ENCODE measurements at places on chromosomes 11 and 22. TPM values are rescaled to one million over a fixed set of nuclear protein-coding genes. Genes with fewer than 3 reads are reported as not detected.
A peak's percentile ranks its signal among the peaks of the same experiment; 100 is the strongest.

DNA sequence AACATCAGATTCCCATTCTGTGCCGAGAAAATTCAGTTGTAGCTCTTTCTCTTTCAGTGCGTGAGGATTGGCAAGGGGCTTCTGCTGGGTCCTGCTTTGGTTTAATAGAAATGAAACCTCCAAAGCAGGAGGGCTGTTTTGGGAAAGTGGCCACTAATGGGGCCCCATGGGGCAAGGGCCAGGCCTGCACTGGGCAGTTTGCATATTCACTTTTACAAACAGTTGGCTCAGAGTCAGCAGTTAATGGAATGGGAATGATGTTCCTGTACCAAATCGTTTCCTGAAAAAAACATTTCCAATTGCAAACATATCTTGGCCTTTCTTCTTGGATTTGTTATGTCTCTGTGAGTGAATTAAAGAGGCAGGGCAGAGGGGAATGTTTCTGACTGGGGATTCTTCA, 92.1 kb downstream of the PARVA start:
- no peak overlapping the region for H3K27ac ChIP-seq
- no peak overlapping the region for H3K4me3 ChIP-seq
- peaks cover 23% of the 10 kb centered on the region for H3K4me1 ChIP-seq

DNA sequence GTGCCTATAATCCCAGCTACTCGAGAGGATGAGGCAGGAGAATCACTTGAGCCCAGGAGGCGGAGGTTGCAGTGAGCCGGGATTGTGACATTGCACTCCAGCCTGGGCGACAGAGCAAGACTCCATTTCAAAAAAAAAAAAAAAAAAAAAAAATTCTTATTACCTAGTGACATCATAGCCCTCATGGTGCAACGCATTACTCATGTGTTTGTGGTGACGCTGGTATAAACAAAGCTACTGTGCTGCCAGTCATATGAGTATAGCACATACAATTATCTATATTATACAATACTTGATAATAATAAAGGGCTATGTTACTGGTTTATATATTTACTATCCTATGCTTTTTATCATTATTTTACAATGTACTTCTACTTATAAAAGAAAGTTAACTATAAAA, 41.2 kb downstream of the OR2AT4 start:
- no peaks in the 10 kb centered on the region for H3K36me3 ChIP-seq
- no peaks in the 10 kb centered on the region for H3K4me1 ChIP-seq
- H3K4me3 ChIP-seq = no peak overlapping the region
- H3K27ac ChIP-seq = no peak overlapping the region

- peak; percentile 6 for DNase-seq
- H3K4me1 ChIP-seq = no peaks in the 10 kb centered on the region
- no peak overlapping the region for H3K27ac ChIP-seq
- no peaks in the 10 kb centered on the region for H3K27me3 ChIP-seq
- no peaks in the 10 kb centered on the region for H3K36me3 ChIP-seq
- H3K4me3 ChIP-seq = no peak overlapping the region
Observed at GRCh38 chr11:89203814-89204213, 26.1 kb downstream of the TYR start.

DNA sequence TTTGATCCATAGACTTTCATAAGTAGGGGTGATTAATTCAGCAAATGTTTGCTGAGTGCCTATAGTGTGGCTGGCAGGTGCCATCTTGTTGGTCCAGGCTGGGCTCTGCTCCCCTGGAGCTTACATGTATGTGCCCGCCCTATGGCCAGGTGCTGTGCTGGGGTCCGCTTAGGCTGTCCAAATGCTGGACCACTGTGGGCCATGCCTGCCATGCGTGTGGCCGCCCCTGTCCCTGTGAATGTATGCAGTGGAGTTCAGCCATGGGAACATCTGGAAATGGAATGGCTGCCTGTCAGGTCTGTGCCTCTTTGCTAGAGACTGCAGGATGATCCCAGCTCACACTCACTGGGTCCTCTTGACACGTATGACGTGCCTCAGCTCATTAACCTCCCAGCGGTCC, 594.6 kb downstream of the TBC1D22A start:
- H3K4me1 ChIP-seq = no peaks in the 10 kb centered on the region
- H3K4me3 ChIP-seq = no peak overlapping the region
- no peaks in the 10 kb centered on the region for H3K36me3 ChIP-seq
- DNase-seq = no peak
- H3K27ac ChIP-seq = no peak overlapping the region

GRCh38 chr22:50733521-50734342, 4.3 kb upstream of the ACR start:
- peak; percentile 17 for DNase-seq
- peaks cover 6% of the 10 kb centered on the region for H3K4me1 ChIP-seq
- no peak overlapping the region for H3K4me3 ChIP-seq
- no peaks in the 10 kb centered on the region for H3K36me3 ChIP-seq
- no peak overlapping the region for H3K27ac ChIP-seq

DNA sequence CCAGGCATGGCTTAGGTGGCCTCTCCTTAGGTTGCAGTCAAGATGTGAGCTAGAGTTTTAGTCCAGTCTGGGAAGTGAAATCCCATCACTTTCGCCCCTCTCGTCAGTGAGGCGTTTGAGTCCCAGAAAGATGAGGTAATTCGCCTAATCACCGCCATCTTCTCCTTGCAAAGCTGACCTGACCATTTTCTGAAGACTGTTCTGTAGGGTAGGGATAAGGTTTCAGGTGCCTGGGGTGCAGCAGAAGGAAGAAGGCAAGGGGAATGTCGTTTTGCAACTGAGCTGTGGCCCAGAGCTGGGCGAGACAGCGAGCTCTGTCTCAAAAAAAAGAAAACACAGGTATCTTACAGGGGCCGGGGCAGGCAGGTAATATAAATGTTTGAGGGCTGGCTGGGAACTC, 61.7 kb upstream of the CECR2 start:
- no peak overlapping the region for H3K27ac ChIP-seq
- DNase-seq = no peak
- H3K36me3 ChIP-seq = no peaks in the 10 kb centered on the region
- peaks cover 6% of the 10 kb centered on the region for H3K4me1 ChIP-seq
- H3K4me3 ChIP-seq = no peak overlapping the region

OR51B4 gene
- not detected for total RNA-seq

NCF4 gene
- total RNA-seq = not detected

MOGAT2 gene
- not detected for total RNA-seq
